ENCODE measurements at places on chromosomes 7 and 10. TPM values are rescaled to one million over a fixed set of nuclear protein-coding genes. Genes with fewer than 3 reads are reported as not detected.

SPDYE8 gene
- not detected for total RNA-seq

CDHR3 gene
- total RNA-seq = 4.6 TPM

OGDH gene
- total RNA-seq = 28.4 TPM

THSD7A gene
- total RNA-seq = 1.3 TPM

CYP3A5 gene
- total RNA-seq = 1.6 TPM

SORCS1 gene
- not detected for total RNA-seq

LEP gene
- not detected for total RNA-seq

RELN gene
- total RNA-seq = not detected

HOXA11 gene
- 0.67 TPM for total RNA-seq

VGF gene
- total RNA-seq = 15.1 TPM

SYT15B gene
- total RNA-seq = 3.6 TPM

GIMAP5 gene
- total RNA-seq = not detected

LGI1 gene
- total RNA-seq = not detected

CRHR2 gene
- total RNA-seq = not detected

ZFAND2A gene
- 53.6 TPM for total RNA-seq

KCND2 gene
- not detected for total RNA-seq

ZNF467 gene
- total RNA-seq = 1.2 TPM

ITPRID1 gene
- total RNA-seq = not detected

BICC1 gene
- total RNA-seq = 23.6 TPM

FOXI2 gene
- total RNA-seq = not detected

ENTPD1 gene
- total RNA-seq = not detected

PHTF2 gene
- 15.9 TPM for total RNA-seq

GSDME gene
- 38.4 TPM for total RNA-seq

LAMB1 gene
- total RNA-seq = 132 TPM

CTAGE8 gene
- not detected for total RNA-seq
